ENCODE measurements at places on chromosomes 1 and 21.

DNA sequence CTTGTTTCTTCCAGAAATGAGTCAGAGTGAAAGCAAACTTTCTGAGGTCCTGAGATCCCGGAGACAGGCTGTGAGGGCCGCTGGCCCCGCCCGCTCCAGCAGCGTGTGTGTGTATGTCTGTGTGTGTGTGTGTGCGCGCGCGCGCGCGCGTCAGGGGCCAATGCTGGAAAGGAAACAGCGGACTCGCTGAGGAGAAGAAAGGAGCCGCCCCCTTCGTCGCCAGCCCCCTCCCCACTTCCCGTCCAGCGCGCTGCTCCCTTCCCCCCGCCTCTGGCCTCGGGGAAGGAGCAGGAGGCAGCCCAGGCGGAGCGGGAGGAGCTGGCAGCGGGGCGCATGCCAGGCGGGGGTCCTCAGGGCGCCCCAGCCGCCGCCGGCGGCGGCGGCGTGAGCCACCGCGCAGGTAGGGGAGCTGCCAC, at the start of gene DISC1:
Gene DISC1 (plus strand): TSS at position 256 of the 416 bp plus-strand sequence. CDS start 78 bp downstream, at position 334.
- DNase-seq = peak; percentile 78

- DNase-seq = no peak
Measured at GRCh38 chr1:154629061-154629674, 21.2 kb upstream of the ADAR start.

DNA sequence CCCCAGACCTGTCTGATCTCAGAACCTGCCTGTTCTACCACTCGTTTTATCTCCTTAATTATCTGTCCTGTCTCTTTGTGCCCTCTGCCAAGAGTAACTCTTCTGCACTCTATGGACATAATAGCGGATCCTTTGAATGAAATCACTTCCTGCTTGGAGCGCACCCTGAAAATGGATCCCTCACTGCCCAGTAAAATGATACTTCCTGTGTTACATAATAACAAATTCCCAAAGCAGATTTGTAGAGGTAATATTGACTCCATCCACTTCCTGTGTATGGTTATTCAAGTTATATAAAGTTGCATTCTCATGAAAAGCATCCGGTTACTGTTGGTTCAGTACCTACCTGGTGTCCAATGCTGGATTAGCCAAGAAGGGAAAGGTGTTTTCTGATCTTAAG, 246.0 kb downstream of the TRABD2B start:
- DNase-seq = peak; percentile 92

DNA sequence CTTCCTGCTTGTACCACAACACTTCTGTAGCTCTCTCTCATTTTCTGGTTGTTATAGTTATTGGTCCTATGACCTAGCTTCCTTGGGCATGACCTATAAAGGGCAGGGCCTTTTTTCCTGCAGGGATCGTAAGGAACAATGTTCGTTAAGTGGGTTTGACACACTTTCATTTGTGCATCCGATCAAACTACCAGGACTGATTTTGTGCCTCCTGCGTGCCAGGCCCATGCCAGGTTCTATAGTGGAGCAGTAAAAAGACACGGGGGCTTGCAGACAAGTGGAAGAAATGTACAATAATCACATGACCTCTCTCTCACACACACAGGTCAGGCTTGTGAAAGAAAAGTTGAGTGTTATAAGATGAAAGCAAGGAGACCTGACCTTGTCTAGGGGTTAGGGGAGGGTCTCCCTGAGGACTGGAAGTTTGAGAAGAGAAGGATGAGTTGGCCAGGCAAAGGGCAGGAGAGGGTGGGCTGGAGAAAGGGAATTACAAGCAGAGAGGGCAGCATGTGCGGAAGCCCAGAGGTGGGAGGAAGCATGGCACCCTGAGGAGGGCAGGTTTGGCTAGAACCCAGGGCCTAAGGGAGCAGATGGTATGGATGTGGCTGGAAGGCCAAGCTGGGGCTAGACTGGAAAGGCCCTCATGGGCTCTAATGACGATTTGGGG, 145.4 kb downstream of the GRIK3 start:
- DNase-seq = no peak

- no peak for DNase-seq
Measured at GRCh38 chr21:35635261-35635660, 425.1 kb downstream of the SETD4 start.

GRCh38 chr1:157137046-157137407, 1.2 kb downstream of the ETV3 start:
- no peak for DNase-seq

GRCh38 chr1:31781138-31781755, 17.1 kb upstream of the ADGRB2 start:
- DNase-seq = no peak

- no peak for DNase-seq
Measured at GRCh38 chr1:236052232-236052993, 12.5 kb downstream of the NID1 start.

DNA sequence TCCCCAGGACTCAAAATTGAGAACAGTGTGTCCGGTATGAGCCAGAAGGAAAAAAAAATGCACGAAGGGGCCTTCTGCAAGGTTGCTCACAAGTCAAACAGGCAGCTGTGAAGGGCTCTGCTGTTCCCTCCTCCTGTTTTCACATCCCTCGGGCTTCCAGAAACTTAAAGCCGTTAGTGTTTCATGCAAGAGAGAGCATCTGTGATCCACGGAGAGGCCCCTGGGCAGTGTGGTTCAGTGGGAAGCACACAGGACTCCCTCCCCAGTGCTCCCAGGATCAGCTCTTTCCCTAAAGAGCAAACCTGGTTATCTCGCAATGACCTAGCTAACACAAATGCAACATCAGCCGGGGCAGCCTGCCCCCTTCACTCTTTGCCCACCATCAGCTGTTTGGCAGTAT, 2.9 kb upstream of the MATN1 start:
- DNase-seq = no peak

- DNase-seq = no peak
Measured at GRCh38 chr1:98896711-98897445, 107.8 kb downstream of the PLPPR5 start.

DNA sequence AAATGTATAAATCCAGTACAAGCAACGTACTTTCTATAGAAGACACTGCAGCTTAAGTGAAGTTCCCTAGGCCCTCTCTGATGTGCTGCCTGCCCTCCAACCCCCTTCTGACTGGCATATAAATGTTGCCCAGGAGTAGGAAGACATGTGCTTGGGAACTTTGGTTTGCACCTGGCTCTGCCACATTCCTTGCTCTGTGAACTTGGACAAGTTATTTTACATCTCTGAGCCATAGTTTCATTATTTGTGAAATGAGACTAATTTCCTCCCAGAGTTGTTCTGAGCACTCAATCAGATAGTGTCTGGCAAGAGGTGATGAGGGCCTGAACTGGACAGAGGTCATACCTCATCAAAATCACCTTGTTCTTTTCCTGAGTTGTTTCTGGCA, 3.5 kb upstream of the PHC2 start:
- DNase-seq = no peak

DNA sequence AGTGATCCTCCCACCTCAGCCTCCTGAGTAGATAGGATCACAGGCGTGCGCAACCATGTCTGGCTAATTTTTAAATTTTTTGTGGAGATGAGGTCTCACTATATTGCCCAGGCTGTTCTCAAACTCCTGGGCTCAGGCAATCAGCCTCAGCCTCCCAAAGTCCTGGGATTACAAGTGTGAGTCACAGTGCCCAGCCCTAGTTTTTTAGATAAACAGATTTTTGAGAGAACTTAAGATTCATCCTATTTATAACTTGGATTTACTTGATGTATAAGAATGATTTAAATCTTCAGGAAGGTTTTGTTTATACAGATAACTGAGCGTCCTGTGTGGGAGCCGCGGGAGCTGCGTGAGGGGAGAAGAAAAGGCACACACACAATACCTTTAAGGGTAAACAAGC, 26.2 kb downstream of the HEYL start:
- no peak for DNase-seq

- no peak for DNase-seq
Measured at GRCh38 chr1:17632541-17633184, 93.2 kb downstream of the ARHGEF10L start.

GRCh38 chr21:45136927-45137611, 62.7 kb downstream of the ADARB1 start:
- DNase-seq = peak; percentile 28

GRCh38 chr21:36038701-36039497, 21.4 kb downstream of the SETD4 start:
- DNase-seq = no peak

- DNase-seq = no peak
Measured at GRCh38 chr1:208717525-208717924, 473.3 kb upstream of the PLXNA2 start.

- DNase-seq = peak; percentile 56
Measured at GRCh38 chr1:219385787-219386427, 212.2 kb downstream of the LYPLAL1 start.

GRCh38 chr21:41616031-41616591, 108.2 kb upstream of the TMPRSS2 start:
- DNase-seq = no peak

GRCh38 chr1:192512426-192513162, 63.0 kb upstream of the RGS1 start:
- DNase-seq = peak; percentile 9

DNA sequence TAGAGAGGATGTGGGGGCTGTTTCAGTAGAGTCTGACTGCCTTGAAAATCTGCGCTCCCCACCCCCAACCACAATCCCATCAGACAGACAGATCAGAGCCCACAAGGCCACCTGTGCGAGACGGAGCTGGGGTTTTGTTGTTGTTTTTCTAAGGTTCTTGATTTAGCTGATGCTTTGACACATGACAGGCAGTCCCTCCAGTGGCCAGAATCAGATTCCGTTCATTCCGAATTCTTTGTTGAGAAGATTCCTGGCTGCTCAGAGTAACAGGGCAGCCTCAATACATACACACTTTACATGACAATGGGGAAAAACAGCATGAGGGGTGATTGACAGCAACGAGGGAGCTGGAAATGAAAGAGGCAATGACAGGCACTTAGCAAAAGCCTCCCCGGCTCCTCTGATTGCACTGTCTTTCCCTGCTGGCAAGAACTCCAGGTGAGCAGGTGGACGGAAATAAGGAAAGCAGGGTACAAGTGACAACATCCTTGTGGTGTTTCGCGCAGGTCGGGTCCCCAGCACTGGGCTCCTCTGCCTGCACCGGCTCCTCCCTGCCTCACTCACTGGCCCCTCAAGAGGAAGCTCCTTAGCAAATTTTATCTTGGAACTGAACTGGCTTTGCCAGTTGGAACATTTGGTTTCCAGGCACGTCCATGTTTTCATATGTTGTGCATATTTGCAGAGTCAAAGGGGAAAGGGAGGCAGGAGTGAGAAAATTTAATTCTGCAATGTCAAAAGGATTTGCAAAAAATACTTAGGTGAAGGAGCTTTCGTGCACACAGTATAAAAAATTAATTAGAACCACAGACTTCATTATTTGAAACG, 148.7 kb downstream of the PGBD5 start:
- DNase-seq = peak; percentile 81

DNA sequence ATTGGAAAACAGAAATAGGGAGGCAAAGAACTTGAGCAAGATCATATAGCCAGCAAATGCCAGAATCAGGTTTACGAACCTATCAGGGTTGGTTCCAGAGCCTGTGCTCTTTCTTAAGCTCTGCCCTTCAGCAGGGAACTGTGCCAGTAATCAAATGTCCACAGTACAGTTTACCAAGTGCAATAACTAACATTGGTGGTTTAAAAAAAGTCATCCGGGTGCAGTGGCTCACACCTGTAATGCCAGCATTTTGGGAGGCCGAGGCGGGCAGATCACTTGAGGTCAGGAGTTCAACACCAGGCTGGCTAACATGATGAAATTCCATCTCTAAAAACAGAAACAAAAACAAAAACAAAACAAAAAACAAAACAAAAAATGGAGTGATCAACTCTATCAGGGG, 182.7 kb downstream of the LMX1A start:
- no peak for DNase-seq

DNA sequence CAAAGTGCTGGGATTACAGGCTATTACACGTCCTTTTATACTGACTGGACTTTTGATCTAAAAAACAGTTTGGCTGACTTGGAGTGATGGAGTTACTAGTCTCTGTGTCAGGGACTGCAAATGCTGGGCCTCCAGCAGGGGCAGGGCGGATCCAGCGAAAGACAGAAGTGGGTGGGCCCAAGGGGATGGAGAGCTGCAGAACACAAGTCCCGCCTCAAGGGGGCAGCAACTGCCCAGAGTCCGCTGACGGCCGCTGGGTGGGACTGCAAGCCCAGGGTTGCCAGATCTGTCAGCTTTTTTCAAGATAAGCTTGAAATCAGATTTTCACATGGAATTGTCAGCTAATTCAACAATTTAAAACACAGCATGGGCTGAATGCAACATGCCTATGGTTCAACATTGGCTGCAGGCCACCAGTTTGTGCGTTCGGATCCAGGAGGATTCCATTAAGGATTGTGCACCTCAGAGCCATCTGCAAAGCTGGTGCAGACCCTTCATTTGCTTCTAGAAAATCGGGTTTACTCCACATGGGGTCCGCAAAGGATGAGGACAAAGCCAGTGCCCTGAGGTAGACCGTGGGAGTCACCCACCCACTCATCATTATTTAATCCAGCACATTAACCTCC, 10.7 kb downstream of the STMN1 start:
- peak; percentile 75 for DNase-seq

GRCh38 chr21:41894511-41894910, 15.4 kb upstream of the PRDM15 start:
- DNase-seq = no peak

DNA sequence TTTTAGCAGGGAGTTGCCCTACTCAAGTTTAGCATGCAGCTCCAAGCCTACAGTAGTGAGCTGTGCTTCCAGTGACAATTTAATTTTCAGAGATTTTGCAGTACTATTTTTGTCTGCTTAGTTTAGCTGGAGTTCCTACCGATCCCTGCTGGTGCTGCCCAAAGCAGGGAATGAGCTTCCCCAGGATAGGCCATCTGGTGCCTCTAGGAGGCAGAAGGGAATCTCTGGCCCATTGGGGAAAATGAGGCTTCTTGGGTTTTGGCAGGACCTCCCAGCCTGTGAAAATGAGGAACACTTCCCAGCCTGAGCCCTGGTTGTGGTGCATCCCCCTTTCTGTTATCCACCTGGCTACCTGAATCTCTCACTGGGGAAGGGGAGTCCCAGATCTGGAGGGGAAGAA, 149.2 kb downstream of the RASAL2 start:
- DNase-seq = no peak

GRCh38 chr1:32874860-32875752, 4.4 kb upstream of the FNDC5 start:
- DNase-seq = no peak

- no peak for DNase-seq
Measured at GRCh38 chr1:100736324-100736723, 16.8 kb downstream of the VCAM1 start.

- no peak for DNase-seq
Measured at GRCh38 chr21:36260030-36260787, 59.8 kb upstream of the MORC3 start.

DNA sequence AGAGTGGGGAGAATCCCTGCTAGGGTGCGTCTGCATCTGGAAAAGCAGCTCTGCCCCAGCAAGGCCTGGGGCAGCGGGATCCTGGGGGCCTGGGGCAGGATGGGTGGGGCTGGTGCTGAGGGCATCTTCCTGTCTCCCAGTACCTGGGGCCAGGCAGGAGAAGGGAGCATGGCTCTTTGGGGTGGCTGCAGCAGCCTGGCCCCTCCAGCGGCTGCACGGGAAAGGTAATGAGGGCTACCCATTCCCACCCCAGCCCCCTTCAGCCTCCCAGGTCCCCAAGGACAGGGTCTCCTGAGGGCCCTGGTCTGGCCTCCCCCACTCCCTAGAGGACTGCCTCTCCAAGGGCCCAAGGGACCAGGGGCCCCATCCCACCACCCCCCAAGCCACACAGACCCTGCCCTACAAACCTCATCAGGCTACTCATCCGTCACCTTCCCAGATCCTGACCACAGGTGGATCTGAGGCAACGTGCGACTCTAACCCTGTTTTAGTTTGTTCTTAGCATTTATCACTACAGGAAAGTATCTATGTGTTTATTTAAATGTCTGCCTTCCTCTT, 910 bp upstream of the ANKRD65 start:
- DNase-seq = no peak

- DNase-seq = no peak
Measured at GRCh38 chr1:178574345-178574744, 61.4 kb downstream of the TEX35 start.
